ENCODE measurements at places on chromosomes 6 and 20.

GRCh38 chr20:2706688-2707352 lies 14.2 kb downstream of the EBF4 start:
- no peak for DNase-seq

- DNase-seq, result no peak
Measured at GRCh38 chr20:63469019-63469712, 3.3 kb downstream of the KCNQ2 start.

- DNase-seq, result no peak
Measured at GRCh38 chr20:62409931-62410745, 3.1 kb upstream of the CABLES2 start.

DNA sequence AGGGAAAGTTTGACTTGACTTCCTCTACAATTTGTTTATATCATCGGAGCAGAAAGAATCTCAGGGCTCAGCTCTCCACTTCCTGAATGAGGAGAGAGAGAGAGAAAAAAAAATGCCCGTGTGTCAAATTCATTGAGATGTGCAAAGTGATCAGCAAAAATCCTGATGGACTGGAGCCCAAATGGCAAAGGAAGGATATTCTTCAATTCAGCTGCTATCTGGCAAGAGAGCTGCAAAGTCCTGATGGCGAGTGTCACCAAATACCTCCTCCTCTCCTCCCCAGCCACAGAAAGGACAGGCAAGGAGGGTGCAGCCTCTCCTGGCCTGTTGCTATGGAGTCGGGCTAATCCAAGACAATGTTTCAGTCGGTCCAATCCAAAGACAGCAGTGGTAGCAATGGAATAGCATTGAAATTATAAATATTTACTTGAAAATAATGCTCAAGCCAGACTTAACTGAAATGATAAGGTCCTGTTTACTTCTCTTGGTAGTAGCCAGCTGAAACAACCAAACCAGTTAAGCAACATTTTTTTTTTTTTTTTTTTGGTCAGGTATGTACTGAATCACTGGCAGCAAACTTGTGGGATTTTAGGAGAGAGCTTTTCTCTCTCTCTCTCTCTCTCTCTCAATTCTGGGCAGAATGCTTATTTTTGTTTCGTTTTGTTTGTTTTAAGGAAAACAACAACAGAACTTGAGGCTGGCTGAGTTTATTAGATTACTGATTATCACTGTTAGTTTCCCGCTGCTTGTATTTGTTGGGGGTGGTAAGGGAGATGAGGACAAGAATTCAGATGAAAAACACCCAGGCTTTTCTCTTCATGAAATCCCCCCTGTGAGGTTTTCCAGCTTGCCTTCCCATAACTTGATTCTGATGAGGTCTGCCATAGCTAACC lies 204.2 kb downstream of the BCAS1 start:
- no peak for DNase-seq

DNA sequence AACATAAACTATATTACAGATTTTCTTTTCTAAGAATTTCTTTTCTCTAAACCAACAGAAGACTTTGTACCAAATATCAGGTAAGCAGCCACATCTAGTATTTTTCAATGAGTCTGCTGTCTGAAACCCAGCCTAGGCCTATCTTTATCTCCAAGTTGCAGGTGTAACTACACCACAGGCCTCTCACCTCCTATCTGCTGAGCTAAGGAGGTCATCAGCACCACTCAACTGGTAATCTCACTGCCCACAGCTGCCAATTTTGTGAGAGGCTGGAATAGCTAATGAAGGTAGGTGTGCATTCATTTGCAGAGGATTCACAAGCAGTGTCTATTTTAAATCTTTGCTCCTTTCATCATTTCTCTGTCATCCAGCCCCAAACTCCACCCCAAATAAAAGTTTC lies 584.8 kb downstream of the HDGFL1 start:
- no peak for DNase-seq

- DNase-seq, result no peak
Measured at GRCh38 chr20:10388597-10388996, 45.4 kb downstream of the MKKS start.

- no peak for DNase-seq
Measured at GRCh38 chr6:25006565-25007001, 70.8 kb upstream of the RIPOR2 start.

- DNase-seq, result no peak
Measured at GRCh38 chr6:65671922-65672321, 35.1 kb downstream of the EYS start.

GRCh38 chr6:75234126-75234865 lies 9.3 kb downstream of the COX7A2 start:
- no peak for DNase-seq

DNA sequence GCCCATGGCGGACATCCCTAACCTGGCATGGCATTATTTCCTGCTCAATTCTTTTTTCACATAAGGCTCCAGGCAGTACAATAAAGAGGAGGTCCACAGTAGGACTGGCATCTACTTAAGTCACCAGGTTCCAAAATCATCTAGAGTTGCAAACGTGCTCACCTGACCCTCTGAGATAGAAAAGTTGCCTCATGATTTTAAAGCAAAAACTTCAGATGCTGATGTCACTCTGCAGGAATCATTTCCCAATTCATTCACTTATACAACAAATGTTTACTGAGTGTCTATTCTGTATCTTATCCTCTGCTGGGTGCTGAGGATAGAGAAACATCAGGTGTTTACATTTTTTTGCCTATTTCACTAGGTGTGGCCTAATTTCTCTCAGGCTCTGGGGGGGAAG lies 2.2 kb downstream of the ADGRF4 start:
- no peak for DNase-seq

GRCh38 chr6:51283723-51284355 lies 465.2 kb downstream of the TFAP2B start:
- DNase-seq, result no peak

DNA sequence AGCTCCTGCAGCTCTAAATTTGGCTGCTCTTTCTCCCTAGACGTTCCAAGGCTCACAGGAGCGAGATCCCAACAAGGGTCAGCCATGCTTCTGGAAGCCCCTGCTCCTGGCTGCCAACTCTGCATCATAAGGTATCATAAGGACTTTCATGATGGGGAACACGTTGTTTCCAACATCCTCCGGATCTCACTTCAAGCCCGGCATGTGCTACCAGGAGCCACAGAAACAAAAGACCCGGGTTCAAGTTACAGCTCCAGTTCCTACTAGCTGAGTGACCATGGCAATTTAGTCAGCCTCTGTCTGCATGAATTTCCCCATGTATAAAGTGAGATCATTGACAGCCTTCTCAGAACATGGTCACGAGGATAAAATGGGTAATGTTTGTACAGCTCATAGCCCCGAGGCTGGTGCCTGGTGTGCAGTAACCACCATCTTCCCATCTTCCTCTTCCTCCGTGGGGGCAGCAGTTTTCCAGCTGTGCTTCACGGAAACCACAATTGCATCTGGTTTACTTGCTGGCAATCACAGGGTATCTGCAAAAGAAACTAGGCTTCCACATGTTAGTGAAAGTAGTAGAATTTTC lies 209.0 kb upstream of the ECI2 start:
- DNase-seq, result no peak

DNA sequence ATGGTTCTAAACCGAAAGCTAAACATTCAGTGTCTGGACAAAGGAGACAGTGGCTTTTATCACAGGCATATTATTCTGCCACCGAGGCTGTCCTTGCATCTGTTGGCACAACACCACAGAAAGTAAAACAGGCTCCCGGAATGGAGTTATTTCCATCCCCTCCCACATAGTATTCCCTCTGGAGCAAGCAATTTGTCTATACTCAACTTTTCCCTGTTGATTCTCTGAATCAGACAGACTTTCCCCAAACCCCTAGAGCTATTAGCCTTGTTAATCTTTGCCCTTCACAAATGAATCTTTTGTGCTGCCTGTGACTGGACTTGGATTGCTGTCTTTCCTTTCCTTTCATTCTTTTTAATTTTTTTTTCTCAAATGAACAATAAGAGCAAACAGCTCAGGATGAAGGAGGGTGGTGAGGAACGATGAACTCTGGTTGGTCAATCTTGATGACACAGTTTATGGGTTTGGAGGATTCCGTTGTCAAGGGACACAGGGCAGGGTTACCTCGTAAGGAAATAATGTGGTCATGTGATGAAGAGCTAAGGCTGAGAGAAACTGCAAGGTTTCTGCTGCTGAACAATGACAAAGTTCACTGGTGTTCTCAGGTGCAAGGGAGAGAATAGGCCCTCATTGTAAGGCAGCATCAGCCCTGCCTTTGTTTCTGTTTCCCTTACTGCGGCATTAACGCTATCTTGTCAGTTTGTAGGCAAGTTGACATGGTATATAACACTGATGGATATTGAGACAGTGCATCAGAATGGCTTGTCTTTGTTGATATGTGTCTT lies 275.0 kb upstream of the BMP2 start:
- DNase-seq, result no peak

- no peak for DNase-seq
Measured at GRCh38 chr6:135647521-135647920, 150.0 kb upstream of the AHI1 start.

- DNase-seq, result no peak
Measured at GRCh38 chr20:361561-361960, 14.7 kb downstream of the NRSN2 start.

GRCh38 chr20:63536241-63536977 lies 767 bp downstream of the PTK6 start:
- no peak for DNase-seq

GRCh38 chr6:36160147-36160760 lies 29.9 kb downstream of the MAPK13 start:
- no peak for DNase-seq

DNA sequence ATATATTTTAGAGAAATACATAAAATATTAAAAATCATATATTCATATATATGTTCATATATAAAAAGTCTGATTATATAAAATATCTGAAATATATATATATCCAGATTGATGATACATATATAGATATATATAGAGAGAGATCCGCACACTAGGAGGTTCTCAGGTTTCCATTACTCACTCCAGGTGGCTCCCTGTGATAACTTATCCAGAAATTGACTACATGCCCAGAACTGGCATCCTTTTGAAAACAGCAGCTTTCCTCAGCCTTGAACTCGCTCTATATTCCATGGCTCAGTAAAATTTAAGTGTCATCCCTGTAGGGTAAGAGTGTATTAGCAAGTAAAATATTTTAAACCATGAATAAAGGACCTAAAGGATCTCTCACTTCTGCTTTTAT lies 206.8 kb downstream of the TINAG start:
- DNase-seq, result no peak

- DNase-seq, result no peak
Measured at GRCh38 chr6:142857796-142858555, 87.0 kb downstream of the HIVEP2 start.

DNA sequence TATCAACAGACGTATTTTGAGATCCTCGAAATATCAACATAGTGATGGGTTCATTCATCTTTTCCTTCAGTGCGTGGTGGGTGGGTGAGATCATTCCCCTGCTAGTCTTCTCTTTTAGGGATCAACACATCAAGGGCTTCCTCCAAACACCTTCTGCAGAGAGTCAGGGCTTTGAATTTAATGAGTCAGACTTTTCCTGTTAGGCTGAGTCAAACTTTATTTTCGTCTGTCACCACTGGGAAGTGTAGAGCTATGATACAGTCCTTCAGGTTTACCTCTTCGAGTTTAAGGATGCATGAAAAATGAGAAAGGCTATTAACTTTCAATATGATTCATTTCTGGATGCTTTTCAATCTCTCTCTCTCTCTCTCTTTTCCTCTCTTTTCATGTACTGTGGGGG lies 189.1 kb downstream of the BMP2 start:
- DNase-seq, result no peak

- no peak for DNase-seq
Measured at GRCh38 chr6:2798586-2799134, 33.5 kb downstream of the WRNIP1 start.

GRCh38 chr20:63540417-63541186 lies 3.4 kb upstream of the PTK6 start:
- DNase-seq, result no peak

- DNase-seq, result no peak
Measured at GRCh38 chr20:18904192-18904591, 90.6 kb downstream of the SCP2D1 start.

GRCh38 chr6:69789578-69789977 lies 7.2 kb downstream of the LMBRD1 start:
- no peak for DNase-seq

- no peak for DNase-seq
Measured at GRCh38 chr6:35170166-35170565, 29.0 kb upstream of the TCP11 start.

DNA sequence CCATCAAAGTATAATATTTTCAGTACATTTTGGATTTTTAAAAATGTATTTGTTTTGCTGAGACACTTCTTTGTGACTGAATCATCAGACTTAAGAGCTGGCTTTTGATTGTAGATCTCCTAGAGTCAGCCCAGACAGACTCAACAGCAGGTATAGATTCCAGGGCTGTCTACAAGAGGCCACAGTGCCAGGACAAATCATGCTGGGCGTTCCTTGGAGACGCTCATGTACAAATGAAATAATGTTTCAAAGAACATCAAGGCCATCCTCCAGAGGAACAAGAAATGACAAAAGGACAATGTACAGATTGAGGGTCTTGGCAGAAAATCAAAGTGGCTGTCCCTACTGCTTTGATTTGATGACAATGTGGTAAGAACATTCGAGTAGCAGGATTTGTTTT lies 369.3 kb downstream of the GRIK2 start:
- no peak for DNase-seq

GRCh38 chr6:111605100-111605751 lies 452 bp downstream of the TRAF3IP2 start:
- peak; percentile 1 for DNase-seq

DNA sequence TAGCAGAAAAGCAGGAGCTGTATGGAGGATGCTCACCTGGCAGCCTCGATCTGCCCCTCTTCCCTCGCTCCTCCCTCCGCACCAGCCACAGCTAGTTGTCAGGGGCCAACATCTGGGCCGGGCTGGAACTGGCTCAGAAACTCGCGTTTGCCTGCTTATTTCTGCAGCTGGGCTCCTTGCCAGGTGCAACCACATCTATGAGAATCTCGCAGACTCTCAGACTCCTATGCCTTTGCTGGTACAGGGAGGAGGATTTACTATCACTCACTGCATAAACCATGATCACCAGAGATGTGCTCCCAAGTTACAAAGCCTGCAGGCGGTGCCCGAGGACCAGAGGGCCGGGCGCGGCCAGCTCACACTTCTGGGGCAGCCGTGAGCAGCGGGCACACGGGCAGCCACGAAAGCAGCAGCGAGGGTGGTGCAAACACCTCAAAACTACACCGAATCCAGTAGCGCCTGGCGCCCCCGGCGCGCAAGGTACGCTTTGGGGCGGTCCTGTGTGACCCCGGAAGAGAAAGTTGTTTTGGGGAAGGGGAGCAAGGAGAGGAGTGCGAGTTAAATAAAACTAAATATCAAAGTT lies 577 bp upstream of the LRRC1 start:
- peak; percentile 14 for DNase-seq

GRCh38 chr6:121451250-121451649 lies 15.8 kb downstream of the GJA1 start:
- DNase-seq, result no peak

- no peak for DNase-seq
Measured at GRCh38 chr20:39067526-39068216, 105.5 kb downstream of the DHX35 start.

GRCh38 chr6:147116056-147116455 lies 88.2 kb upstream of the STXBP5 start:
- DNase-seq, result no peak

DNA sequence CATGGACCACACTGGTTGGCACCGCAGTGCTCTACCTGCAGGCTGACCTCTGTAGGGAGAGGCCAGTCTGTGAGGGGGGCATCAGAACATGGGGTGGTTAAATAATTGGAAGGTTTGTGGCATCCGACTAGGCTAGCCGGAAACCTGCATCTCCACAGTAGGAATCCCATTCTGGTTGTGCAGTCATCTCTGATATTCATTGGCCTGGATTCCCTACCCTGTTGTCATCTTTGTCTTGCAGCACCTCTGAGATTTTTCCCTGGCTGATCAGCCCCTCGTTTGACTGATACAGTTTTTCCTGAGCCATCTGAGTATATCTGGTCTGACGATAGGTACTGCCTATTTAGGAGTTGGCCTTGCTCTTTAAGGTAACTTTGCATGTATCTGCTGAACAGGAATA lies 259.4 kb downstream of the TMEM242 start:
- no peak for DNase-seq

Measured in stimulated activated CD4-positive, alpha-beta T cell treated with anti-CD3 and anti-CD28 coated beads, TNF-alpha, amount 100 ng/mL, for 4 hours (primary cell).